ENCODE measurements at places on chromosomes 5 and 9. TPM values are rescaled to one million over a fixed set of nuclear protein-coding genes. Genes with fewer than 3 reads are reported as not detected.

DNA sequence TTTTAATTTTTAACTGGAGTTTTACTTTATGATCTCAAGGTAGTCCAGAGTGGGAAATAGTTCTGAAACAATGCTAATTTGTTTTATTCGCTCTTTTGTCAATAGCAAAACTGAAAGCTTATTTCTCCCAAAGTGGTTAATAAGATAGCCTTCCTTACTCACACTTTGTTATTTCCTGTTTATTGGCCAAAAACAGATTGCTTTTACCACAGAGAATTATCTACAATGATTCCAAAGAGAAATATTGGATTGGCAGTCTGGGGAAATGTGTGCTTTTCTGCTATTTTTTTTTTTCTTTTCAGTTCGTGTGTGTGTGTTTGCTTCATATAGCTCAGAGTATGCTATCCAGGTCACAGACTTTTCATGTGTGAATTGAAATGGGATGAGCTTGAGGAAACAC is 756.7 kb upstream of the RGMB start:
- no peak for DNase-seq

GRCh38 chr9:79588488-79589223 is 16.9 kb downstream of the TLE4 start:
- DNase-seq, result no peak

GRCh38 chr9:90078988-90079421 is 474.2 kb downstream of the GADD45G start:
- DNase-seq, result no peak

GRCh38 chr5:134436523-134437339 is 25.1 kb upstream of the CDKN2AIPNL start:
- no peak for DNase-seq

GRCh38 chr9:86843206-86843605 is 104.1 kb downstream of the GAS1 start:
- DNase-seq, result no peak

DNA sequence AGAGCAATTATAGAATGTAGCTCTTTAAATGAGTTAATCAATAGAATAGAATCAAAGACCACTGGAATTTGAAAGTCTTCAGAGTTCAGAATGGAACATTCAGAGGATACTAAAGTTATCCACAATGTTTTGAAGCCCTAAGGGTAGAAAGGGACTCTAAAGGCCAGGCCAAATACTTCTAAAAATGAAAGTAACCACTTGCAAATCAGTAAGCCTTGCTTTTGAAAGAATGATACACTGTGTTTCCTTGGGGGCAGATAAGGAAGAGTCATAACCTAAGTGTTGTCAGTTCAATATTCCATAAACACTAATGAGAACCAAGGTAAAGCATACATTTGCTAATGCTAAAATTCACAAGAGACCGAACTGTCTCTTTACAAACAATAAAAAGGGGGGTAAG is 813.5 kb downstream of the PTPRD start:
- DNase-seq, result no peak

DNA sequence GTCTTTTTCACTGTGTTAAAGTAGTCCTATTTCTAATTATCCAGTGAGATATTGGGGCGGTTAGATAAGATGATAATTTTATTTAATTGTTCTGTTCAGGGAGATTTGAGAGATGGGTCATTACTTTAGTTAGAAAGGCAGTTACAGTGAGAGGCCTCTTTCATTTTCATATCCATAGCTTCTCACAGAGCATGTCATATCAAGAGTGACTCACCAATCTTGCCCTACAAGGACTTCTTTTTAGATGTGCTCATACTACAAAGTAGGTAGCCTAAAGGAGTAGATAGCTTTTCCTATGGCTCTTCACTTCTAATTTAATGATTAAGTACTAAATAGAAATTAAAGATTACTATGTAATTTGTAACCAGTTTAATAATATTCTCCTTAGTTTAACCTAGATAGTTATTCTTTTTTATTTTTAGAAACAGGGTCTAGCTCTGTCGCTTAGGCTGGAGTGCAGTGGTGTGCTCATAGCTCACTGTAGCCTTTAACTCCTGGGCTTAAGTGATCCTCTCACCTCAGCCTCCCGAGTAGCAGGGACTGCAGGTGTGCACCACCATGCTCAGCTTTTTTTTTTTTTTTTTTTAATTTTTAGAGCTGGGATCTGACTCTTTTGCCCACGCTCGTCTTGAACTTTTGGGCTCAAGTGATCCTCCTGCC is 71.0 kb downstream of the FER start:
- no peak for DNase-seq

GRCh38 chr5:91367344-91367743 is 15.8 kb downstream of the ARRDC3 start:
- DNase-seq, result no peak

- no peak for DNase-seq
Measured at GRCh38 chr5:60959156-60959555, 14.2 kb downstream of the NDUFAF2 start.

DNA sequence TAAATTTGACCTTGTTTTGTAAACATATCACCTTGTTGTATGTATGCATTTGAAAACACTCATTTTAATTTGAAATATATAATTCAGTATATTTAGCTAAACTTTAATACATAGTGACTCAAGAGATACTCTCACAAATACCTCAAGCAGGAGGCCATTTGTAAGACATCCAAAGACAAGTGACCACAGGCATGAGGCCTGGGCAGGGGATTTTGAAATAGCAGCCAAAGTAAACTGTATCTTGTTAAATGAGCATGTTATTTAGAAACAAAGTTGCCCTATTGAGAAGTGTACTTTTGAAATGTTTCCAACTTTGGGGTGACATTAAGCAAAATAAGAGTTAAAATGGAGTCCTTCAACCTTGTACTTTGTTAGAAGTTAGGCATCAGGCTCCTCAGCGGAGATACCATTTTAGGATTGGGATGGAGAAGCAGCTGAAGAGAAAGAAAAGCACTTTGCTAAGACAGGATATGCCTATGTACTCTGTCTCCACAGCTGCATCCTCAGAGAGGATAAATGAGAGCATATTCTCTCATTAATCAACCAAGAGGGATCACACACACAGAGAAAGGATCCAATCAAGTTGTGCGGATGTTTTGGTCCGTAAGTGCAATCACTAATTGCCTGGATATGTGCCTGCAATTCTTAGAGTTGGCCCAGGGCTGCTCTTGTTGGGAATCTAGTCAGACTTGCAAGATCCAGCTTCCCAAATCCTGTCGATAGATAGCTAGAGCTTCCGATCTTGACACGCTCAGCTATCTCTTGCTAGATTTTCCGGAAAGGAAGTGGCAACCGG is 157.5 kb upstream of the HAPLN1 start:
- no peak for DNase-seq

GRCh38 chr9:128254855-128255759 is 20.7 kb downstream of the GOLGA2 start:
- peak; percentile 95 for DNase-seq

Gene BRD3
- total RNA-seq, result 84.6 TPM

Gene MEIKIN
- total RNA-seq, result not detected

Gene CHSY3
- 1.2 TPM for total RNA-seq

Gene GPR151
- total RNA-seq, result 13.5 TPM

Gene FBXL7
- total RNA-seq, result 12.9 TPM

Gene SLC27A4
- total RNA-seq, result 23.7 TPM

Data from endodermal cell (in vitro differentiated cells).